ENCODE measurements at places on chromosomes 1 and 21. TPM values are rescaled to one million over a fixed set of nuclear protein-coding genes. Genes with fewer than 3 reads are reported as not detected.

The SLC6A17 gene
- polyA plus RNA-seq, result 0.02 TPM

The ADAM30 gene
- polyA plus RNA-seq, result not detected

DNA sequence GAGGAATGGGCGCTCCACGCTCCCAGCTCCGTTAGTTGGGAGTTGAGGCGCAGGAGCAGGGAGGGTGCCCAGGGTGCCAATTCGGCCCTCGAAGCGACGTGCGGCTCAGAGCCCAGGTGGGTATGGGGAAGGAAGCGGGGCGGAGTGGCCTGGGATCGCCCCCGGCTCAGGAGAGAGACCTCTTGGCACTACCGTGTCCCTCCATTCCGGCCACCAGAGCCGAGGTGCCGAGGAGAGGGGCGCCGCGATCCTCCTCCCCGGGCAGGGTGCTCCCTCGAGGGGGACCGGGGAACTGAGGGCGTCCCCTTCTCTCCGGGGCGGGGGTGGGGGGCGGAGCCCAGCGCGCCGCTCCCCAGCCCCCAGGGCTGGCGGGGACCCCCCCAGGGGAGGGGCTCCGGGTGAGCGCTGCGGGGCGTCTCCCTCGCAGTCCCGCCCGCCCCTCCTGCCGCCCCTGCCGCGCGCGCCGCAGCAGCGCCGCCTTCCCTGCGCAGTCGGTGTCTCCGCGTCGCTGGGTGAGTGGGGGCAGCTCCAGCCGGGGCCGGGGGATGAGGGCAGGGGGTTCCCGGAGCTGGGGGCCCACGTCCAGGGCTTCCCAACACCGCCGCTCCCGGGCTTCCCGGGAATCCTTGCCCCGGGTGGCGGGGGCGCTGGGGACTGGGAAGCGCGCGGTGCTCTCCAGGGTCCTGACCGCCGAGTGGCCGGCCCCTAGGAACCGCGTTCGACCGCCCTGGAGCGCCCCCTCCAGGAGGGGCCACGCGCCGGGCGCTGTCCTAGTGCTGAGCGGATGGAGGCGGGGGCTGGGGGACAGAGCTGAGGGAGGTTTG lies at the start of gene HPCA:
Gene HPCA, plus strand, starts transcription at position 488 of the 824 bp plus-strand sequence. CDS start 2,408 bp downstream, outside the sequence.
- no peaks in the 10 kb centered on the region for H3K36me3 ChIP-seq
- no peak within 1 kb of the TSS for H3K27ac ChIP-seq
- peaks cover 19% of the 10 kb centered on the region for H3K27me3 ChIP-seq
- H3K4me3 ChIP-seq, result no peak within 1 kb of the TSS
- DNase-seq, result peak; percentile 46

The OR2M3 gene
- not detected for polyA plus RNA-seq

DNA sequence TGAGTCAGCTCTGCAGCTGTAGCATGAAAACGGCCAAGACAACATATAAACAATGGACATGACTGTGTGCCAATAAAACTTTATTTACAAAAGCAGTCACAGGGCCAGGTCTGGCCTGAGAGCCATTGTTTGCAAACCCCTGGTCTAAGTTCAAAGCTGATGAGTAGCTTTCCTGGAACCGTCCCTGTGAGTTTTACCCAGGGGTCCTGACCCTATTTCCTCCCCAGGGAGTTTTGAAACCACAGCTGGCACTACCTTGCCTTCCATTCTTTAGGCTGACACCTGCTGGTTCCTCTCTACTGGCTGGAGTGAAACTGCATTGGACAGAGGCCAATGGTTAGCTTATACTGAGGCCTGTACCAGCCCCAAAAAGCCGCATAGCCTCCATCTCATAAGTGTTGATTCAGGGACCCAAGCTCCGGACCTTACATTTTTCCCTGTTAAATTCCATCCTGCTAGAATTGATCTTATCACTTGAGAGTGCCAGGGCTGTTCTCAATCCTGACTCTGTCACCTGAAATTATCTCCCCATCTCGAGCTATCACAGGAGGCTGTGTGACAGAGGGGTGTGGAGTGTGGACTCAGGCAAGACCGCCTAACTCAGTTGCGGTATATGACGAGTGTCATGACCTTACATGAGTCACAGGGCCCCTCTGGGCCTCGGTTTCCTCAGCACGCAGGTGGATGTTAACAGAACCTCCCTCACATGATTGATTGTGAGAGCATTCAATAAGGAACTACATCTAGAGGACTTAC lies 343.6 kb downstream of the NPHP4 start:
- H3K27ac ChIP-seq, result no peak overlapping the region
- H3K27me3 ChIP-seq, result no peaks in the 10 kb centered on the region
- DNase-seq, result no peak
- no peak overlapping the region for H3K4me3 ChIP-seq

The RASSF5 gene
- polyA plus RNA-seq, result 0.23 TPM

GRCh38 chr1:32881871-32882850 lies 4.1 kb upstream of the HPCA start:
- H3K36me3 ChIP-seq, result no peaks in the 10 kb centered on the region
- H3K4me1 ChIP-seq, result no peaks in the 10 kb centered on the region
- H3K4me3 ChIP-seq, result no peak overlapping the region
- DNase-seq, result no peak

- H3K27ac ChIP-seq, result no peak overlapping the region
- no peak for DNase-seq
- H3K27me3 ChIP-seq, result no peaks in the 10 kb centered on the region
- H3K4me1 ChIP-seq, result no peaks in the 10 kb centered on the region
- H3K4me3 ChIP-seq, result no peak overlapping the region
Observed at GRCh38 chr1:25989440-25990234, 8.2 kb downstream of the PAFAH2 start.

GRCh38 chr1:81700728-81701470 lies 99.8 kb upstream of the ADGRL2 start:
- H3K4me3 ChIP-seq, result no peak overlapping the region
- peaks cover 29% of the 10 kb centered on the region for H3K4me1 ChIP-seq
- H3K36me3 ChIP-seq, result no peaks in the 10 kb centered on the region
- no peak for DNase-seq
- H3K27me3 ChIP-seq, result no peaks in the 10 kb centered on the region
